Mesendoderm (in vitro differentiated cells): ENCODE measurements at places on chromosomes 3 and 15.

DNA sequence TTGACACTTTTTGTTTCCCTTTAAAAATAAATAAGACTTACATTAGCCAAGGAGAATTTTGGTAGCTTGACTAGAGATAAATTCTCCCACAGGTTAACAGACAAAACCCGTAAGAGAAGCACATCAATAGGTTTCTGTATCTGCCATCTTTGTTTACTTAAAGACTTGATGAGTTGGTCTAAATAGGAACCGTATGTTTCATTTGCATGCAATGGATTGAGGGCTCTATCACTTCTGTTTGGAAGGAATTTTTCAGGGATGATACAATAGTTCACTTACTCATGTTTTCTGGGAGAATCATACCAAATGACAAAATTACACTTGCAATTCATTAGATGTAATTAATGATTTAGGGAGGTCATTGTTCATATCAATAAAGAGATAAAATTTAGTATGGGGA is 631.5 kb upstream of the NR2F2 start:
- no peak for DNase-seq

- DNase-seq = no peak
Observed at GRCh38 chr3:189941679-189942078, 179.0 kb downstream of the P3H2 start.

DNA sequence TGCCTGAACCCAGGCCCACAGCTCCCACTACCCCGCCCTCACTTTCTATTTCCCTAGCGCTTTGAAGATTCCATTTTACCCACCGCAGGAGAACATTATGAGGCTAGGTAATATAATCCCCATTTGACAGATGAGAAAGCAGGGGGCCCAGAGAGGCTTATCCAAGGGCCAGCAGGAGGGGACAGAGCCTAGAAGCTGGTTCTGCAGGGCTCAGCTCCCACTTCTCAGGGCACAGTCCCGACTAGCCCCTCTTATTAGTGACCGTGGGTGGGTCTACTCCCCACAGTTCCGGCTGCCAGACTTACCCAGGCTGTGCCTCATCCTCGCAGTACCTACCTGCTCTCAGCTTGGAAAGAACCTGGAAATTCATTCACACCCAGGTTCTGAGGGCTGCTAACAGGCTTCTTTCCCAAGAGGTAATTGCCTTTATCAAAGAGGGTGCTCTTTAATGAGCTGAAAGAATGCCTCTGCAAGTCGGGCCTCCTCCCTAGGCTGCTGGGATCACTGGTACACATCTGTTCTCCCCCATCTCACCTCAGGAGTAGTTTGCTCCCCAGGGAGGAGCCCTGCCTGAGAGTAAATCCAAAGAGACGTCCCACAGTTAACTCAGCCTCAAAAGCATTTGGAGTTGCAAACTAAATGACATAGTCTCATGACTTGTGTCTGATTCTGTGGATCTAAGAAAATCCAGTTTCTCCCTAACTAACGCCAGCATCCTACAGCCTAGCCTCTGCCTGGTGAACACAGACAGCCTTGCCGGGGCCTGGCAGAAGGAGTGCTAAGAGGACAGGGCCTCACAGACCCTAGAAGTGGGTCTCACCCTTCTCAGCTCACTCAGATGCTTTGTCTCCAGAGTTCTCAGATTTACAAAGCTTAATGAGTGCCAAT is 125.0 kb downstream of the CHSY1 start:
- peak; percentile 59 for DNase-seq

- DNase-seq = no peak
Observed at GRCh38 chr3:71395927-71396695, 187.4 kb downstream of the FOXP1 start.

- no peak for DNase-seq
Observed at GRCh38 chr3:122272879-122273278, 52.2 kb upstream of the CSTA start.

- no peak for DNase-seq
Observed at GRCh38 chr3:187777331-187777941, 32.2 kb upstream of the BCL6 start.

GRCh38 chr3:32901005-32901932 is 50.2 kb upstream of the CCR4 start:
- DNase-seq = no peak

DNA sequence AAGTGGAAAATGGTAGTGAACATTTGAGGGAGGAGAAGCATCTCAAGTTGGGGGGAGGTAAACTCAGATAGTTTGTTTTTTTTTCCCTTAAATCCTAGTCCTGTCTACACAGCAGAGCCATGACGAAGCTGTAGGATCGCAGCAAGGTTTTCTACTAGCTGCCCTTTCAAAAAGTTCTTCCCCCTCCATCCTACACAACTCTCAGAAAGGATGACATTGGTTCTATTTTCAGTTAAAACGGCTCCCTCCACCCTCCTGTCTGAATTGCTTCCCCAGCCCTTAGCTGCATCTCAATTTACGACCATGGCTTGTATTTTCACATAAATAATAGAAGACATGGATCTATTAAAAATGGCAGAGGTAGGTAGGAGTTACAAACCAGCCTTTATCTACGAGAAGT is 2.2 kb downstream of the HOMER2 start:
- no peak for DNase-seq

GRCh38 chr15:44918136-44918535 is 38.4 kb upstream of the TERB2 start:
- DNase-seq = no peak

- DNase-seq = no peak
Observed at GRCh38 chr3:33826688-33827087, 28.3 kb downstream of the PDCD6IP start.

DNA sequence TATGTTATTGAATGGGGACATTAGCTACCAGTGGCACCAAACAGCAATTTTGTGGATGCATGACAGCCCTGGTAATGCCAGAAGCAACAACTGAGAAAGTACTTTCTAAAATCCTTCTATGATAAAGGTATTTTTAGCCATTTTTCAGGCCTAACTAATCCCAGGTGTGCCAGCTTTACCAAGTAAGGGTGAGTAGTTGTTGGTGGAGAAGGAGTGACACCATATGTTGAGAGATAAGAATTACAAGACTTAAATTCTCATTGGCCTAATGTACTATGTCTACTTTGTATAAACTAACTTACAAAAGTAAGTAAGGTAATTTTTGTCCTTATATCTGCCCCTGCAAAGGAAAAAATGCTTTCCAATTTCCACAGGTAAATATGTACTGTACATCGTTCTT is 4.1 kb upstream of the COX17 start:
- DNase-seq = peak; percentile 49

DNA sequence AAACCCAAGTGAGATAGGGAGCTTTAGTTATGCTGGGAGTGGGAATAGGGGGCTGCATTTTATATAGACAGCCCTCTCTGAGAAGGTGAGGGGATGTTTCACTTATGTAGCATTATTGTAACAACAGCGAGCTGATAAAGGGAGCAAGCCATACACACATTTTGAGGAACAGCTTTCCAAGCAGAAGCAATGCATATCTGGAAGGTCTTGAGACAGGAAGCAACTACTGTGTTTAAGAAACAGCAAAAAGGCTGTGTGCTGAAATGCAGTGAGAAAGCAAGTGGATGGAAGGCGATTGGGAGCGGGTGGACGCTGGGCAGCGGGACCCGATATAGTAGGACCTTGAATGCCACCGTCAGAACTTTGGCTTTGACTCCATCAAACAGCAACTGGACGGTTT is 155.9 kb upstream of the TBL1XR1 start:
- DNase-seq = no peak

DNA sequence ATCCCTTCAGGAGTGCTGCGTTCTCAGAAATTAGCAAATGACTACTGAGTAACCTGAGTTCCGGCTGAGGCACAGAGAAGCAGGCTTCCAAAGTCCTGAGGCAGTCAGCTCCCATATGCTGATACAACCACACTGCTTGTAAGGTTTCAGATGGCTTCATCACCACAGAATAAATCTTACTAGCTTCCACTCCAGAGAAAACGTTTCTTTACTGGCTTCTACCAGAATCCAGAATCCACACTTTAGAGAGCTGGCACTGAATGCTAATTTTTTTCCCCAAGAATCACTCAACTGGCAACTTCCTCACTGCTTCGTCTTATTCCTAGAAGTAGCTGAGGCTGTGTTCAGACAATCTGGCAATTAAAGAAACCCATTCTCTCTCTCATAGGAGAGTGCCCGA is 21.4 kb downstream of the TAMM41 start:
- no peak for DNase-seq

GRCh38 chr15:62492900-62493299 is 327.8 kb upstream of the C2CD4B start:
- no peak for DNase-seq

GRCh38 chr3:71785532-71786216 is 726 bp upstream of the PROK2 start:
- DNase-seq = peak; percentile 17

- no peak for DNase-seq
Observed at GRCh38 chr3:158369279-158369678, 201.7 kb upstream of the MLF1 start.

- DNase-seq = no peak
Observed at GRCh38 chr3:42061025-42061712, 30.0 kb upstream of the TRAK1 start.

DNA sequence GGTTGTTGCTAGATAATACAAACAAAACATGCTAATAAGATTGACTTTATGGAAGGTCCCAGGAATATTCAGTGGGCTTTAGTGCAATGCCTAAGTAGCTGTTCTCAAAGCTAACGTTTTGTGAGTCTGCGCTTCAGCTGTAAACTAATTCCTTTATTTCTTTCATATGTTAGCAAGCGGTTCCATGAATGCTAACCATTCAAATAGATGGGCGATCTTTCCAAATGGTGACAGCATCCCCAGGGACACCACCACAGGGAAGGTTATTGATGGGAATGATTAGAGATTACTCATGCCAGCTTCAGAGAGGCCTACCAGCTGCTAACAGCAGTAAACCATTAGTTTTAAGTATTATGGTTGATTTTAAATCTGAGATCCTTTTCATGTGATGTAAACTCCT is 405.7 kb upstream of the MCTP2 start:
- no peak for DNase-seq

DNA sequence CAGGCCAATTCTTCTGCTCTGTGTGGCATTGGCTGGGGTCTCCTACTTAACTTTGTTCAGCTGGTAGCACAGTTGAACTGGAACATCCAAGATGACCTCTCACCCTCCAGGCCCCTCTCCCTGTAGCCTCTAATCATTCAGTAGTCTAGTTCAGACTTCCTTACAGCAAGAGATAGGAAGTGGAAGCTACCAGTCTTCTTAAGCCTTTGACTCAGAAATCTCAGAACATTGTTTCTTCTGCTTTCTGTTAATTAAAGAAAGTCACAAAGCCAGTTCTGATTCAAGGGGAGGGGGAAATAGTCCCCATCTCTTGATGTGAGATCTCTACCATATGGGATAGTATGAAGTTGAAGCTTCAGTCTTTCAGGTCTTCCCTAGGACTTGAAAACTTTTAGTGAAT is 18.8 kb upstream of the SACM1L start:
- no peak for DNase-seq

GRCh38 chr3:175980486-175981090 is 1121.5 kb downstream of the NAALADL2 start:
- DNase-seq = no peak

DNA sequence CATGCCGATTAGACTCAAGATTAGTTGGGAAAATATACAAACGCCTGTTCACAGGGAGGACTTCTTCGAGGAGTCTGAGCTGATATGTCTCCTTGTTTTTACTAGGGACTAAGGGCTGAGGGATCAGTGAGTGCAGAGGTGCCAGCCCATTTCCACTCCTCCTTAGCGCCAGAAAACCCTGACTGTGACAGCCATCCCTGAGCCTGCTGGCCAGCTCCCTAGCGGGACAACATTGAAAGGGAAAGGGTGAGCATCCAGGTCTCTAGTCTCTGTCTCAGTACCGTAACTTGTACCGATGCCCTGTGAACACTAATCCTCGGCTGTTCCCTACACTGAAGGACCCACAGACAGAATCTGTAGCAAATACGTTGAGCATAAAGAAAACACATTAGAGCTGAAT is 243.4 kb downstream of the WNT5A start:
- no peak for DNase-seq

GRCh38 chr3:106006001-106006400 is 137.2 kb upstream of the CBLB start:
- DNase-seq = peak; percentile 31

DNA sequence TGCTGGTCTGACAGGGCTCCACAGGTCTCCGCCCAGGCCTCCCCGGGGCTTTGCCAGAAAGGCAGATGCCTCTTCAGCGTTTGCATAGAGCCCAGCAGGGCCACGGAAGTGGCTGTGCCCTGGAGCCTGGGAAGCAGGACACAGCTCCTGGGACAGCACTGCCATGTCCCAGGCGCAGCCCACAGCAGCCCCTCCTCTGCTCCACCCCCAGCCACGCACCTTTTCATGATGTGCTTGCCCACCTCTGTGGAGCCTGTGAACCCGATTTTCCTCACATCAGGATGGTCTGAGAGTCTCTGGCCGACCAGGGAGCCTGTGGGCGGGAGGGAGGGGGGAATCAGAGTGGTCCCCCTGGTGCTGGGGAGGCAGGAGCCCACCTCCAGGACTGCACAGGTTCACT is 33.9 kb upstream of the SLC41A3 start:
- DNase-seq = no peak

GRCh38 chr3:102006812-102007485 is 157.6 kb downstream of the NFKBIZ start:
- no peak for DNase-seq

DNA sequence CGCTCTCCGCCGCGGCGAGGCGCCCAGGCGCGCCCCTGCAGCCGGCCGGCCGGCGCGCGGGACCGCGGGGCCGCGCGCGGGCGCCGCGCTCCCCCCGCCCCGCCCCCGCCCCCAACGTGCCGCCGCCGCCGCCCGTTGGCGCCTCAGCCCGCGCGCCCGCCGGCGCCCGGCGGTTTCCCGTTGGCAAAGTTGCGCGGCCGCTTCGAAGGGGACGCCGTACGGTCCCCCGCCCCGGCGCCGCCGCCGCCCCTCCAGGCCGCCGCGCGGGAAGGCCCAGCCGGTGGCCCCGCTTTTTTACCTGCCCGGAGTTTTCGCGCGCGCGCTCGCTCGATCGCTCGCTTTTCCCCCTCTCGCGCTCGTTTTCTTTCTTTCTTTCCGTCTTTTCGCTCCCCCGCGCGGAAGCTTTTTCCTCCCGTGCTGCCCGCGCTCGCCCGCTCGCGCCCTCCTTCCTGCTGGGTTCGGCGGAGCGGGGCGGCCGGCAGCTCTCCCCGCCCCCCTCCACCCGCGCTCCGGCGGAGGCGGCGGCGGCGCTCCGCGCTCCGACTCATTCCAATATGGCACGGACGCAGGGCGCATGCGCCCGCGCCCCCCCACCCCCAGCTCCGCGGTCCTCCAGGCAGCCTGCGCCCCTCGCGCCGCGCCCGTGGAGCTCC is at the start of gene SFMBT1:
Gene SFMBT1 (minus strand): TSS at position 556 of the 653 bp plus-strand sequence. CDS start 76,945 bp downstream, outside the sequence.
- DNase-seq = peak; percentile 57

DNA sequence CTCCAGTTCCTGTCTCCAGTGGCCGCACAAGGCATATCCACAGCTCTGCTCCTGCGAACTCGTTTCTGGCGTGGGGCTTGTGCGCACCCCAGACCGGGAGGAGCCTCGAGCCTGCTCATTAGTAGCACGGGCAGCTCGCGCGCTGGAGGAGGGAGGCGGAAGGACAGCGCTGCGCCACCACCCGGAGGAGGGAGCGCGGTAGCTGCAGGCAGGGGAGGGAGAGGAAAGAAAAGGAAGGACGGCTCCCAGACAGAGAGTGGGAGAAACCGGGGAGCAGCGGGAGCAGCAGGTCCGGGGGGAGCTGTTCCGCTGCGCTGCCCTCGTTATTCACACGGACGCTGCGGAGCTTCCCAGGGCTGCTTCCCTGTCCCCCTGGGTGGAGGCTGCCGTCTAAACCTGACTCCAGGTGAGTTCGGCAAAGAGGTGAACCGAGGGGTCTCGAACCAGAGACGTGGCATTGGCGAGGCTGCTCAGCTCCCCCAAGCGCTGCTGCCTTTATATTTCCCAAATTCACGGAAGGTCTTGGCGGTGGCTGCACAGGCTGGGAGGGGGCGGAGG is 121.3 kb upstream of the ZNF717 start:
- DNase-seq = peak; percentile 89
